ENCODE measurements at places on chromosomes 3 and 15.

GRCh38 chr3:194031867-194032635, 103.9 kb upstream of the HES1 start:
- peak; percentile 80 for DNase-seq

- DNase-seq: no peak
Observed at GRCh38 chr3:194673761-194674160, 1.8 kb upstream of the LSG1 start.

GRCh38 chr3:127043731-127044510, 61.0 kb downstream of the PLXNA1 start:
- no peak for DNase-seq

DNA sequence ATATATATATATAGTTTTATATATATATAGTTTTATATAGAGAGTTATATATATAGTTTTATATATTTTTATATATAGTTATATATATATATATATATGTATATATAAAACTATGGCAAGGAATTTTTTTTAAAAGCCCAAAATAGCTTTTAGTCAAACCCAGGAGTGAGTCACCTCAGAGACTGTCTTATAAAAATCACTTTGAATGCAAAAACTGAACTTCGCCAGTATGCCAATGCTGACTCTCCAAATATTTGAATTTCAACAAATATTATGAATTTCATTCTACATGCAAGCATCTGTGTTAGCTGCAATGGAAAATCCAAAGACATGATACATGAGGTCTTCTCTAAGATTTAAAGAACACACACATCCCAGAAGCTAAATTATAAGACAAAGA, 132.8 kb upstream of the NR2F2 start:
- DNase-seq: no peak

DNA sequence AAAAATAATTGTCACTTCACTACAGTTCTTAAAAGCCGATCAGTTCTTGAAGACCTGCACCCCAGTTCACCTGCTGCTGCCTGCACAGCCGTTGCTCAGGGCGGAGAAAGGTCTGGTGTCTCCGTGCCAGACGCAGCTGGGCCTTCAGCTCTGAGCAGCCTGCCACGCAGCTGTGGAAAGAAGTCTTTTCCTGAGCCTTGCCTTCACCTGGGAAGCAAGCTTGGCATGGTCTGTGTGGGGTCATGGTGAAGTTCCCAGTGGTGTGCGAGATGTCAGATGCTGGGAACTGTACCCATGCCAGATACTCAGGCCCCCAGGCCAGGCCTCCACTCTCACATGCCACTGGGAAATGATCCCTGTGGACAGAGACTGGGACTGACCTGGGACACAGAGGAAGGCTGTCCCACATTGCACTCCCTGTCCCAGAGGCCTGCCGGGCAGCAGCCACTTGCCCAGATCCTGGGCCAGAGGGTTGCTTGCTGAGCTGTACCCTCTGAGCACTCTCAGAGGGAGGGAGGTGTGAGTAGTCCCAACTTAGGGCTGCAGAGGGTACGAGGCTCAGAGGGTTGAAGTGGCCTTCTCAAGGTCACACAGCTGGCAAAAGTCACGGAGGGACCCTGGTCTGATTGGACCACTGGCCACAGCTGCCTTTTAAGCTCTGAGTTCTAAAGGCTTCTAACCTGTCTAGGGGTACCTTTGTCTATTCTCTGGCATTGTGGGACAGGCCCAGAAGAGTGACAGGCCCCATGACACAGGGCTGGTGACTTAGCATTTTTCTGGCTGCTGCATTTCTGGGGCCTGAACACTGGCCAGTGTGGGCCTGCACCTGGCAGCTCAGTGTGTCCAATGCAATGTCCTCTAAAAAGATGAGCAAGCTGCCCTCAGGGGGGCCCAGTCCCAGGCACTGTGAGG, 55.4 kb downstream of the KLF13 start:
- DNase-seq: no peak

GRCh38 chr3:34863485-34863884, 775.8 kb upstream of the ARPP21 start:
- no peak for DNase-seq

DNA sequence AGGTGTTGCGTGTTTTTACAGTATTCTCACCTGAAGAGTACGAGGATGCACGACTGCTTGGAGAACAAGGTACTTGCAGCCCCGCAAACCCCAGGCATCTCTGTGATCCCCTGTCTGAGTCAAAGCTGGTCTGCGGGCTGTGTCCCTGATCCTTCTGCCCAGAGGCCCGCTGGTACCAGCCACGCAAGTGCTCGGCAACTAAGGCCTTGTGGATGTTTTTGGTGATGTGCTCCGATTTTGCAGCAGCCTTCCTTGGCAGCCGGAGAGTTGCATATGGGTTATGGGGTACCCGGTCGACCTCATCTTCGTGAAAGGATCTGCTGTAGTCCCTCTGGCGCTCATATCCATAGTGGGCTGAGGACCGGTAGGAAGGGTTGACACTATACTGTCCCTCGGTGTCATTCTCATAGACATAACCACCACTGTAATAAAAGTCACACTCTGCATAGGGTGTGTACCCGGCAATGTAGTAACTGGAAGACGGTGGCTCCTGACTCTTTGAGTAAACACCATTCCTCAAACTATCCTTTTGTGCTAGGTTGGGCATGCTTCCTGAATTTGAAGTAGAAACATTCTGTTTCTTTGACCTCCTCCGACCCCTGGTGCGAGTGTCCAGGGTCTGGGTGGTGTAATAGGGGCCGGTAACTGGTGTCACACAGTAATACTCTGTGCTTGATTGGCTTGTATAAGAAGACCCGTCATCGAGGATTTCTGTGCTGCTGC, 58.6 kb upstream of the LMOD3 start:
- peak; percentile 47 for DNase-seq

DNA sequence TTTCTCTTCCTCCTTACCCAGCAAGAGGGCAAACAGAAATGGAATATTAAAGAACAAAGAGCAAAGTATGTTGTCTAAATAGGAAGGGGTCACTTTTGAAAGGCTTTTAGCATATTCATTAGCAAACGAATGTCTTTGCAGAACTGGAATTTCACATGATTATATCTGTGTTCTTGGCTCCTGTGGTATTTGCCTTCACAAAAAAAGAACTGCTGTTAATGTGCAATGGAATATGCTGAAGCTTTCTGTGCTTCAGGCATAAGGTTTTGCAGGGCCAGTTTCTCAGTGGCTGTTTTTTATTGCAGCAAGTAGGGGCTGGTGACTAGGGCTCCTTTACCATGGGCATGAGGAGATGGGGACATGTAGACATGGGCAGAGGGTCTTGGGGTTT, 173.4 kb downstream of the USP13 start:
- no peak for DNase-seq

- DNase-seq: no peak
Observed at GRCh38 chr15:41890050-41890690, 3.7 kb downstream of the SPTBN5 start.

DNA sequence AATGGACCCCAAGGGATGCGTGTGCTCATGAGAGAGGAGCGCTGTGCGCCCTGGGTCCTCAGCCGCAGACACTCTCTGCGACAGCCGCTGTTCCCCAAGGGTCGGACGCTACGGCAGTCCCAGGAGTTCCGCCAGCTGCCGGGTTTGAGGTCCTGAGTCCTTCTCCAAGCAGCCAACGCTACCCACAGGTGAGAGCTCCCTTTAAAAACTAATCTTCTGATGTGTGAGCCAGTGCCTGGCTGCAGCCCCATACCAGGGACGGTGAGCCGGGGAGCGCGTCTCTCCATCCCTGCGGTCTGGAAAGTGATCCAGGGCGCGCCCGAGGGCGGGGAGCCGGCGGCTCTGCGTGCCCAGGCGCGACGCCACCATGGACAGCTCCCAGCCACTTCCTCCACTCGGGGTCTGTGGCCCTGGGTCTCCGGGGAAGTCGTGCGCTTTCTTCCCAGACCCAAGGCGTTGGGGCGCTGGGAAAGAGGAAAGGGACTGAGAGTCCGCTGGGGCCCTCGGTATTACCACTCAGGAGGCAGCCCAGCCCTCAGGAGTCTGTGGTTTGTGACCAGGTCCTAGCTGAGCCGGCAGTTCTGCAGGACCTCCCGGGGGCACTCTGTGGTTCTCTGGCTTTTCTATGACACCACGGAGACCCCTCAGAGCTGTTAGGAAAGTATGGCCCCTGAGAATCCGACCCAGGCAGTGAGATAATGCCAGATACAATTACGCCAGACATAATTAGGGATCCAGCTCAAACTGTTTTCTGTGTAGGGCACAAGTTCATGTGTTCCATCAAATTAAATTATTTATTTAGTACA, 1.4 kb downstream of the CEMIP start:
- peak; percentile 80 for DNase-seq

DNA sequence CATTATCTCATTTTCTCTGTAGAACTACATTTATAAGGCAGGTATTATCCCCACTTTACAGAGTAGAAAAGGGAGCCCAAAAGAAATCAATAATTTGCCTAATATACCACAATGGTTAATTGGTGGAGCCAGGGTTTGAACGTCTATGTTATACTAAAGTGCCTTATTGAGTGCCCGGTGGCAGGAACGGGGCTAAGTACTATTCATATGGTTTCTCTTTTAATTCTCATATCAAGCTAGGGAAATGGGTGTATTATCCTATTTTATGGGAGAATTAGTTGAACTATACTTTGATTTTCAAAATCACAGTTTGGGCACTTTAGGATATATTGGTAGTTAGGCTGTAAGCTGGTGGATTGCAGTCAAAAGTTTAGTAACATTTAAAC, 1.5 kb downstream of the CEP97 start:
- DNase-seq: no peak

DNA sequence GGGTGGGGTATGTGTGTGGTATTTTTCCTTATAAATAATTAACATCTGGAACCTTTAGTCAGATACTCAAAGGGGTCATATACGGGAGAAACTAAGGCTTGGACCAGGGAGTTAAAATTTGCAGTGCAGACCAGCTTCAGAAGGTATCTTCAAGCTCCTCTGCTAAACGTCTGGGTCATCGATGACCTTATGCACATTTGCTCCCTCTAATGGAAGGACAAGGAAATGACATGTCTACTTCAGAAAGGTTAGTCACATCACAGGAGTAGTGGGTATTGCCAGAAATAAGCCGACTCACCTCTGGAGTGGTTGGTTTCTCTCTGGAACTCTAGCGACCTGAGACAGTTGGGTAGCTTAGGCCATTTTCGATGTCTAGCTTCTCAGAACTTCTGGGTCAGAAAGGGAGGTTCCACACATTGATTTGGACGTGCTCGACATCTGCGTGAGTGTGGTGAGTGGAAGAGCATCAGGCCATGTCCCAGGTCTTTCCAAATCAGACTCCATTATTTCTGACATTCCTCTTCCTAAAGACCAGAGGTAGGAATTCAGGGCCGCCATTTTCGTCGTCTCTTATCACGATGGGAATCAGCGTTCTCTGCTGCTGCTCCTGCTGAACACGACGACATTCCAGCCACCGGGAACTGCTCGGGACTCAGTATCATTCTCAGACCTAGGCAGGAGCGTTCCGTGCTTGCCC, 31.8 kb upstream of the RASA2 start:
- peak; percentile 76 for DNase-seq

DNA sequence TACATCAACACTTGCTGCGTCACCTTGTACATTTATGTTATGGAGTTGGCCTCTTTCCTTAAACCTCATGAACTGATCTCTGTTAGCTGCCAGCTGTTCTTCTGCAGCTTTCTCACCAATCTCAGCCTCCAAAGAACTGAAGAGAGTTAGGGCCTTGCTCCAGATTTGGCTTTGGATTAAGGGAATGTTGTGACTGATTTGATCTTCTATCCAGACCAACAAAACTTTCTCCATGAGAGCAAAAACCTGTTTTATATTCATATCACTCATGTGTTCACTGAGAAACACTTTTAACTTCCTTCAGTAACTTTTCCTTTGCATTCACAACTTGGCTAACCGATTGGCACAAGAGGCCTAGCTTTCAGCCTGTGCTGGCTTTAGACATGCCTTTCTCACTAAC, 1156.0 kb upstream of the CADM2 start:
- no peak for DNase-seq

- no peak for DNase-seq
Observed at GRCh38 chr3:66418475-66418931, 82.3 kb downstream of the LRIG1 start.

- DNase-seq: no peak
Observed at GRCh38 chr3:180329187-180329586, 272.8 kb upstream of the TTC14 start.

GRCh38 chr3:12399226-12399625, 85.1 kb upstream of the TSEN2 start:
- no peak for DNase-seq

DNA sequence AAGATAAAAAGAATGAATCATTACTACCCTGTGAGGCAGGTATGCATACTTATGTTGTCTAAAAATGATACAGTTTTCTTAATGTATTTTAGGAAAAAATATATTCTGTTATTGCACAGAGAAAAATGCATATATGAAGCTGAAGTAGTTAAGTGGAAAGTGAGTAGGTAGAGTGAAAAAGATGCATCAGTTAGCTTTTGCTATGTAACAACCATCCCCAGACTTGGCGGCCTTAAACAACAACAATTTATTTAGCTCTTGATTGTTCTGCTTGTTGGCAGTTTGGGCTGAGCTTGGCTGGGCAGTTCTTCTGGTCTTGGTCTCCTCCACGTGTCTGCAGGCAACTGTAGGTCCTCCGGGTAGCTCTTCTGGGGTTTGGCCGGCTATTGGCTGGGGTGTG, 45.7 kb downstream of the SLC6A6 start:
- no peak for DNase-seq
